Brain microvascular endothelial cell (primary cell): ENCODE measurements at places on chromosomes 2 and 18.

DNA sequence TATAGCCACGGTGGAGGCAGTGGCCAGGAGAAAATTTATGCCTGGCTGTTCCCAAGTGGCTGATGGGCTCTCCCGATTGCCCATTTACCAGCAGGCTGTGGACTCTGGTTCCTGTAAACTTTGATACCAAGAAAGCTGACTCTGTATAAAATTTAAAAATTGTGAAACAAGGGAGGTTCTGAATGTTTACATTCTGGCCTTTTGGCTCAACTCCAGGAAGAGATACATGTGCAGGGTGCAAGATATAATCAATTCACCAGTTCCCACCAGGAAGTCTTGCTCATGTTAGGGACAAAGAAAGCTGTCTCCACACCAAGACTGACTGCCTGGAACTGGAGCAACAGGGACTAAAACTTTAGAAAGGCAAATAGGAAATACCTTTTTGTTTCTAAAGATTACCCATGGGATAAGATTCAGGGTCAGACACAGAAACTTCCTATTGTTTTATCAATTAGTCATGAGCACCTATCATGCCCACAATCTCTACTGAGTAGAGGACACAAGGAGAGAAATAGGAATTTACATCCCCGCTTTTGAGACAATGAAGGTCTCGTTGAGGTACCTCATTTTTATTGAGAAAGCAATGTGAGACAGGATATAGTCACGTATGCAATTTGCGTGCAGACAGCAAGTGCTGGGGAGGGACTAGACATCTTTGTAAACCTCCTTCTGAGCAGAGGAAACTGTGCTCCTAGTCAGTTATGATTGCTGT is 123.5 kb downstream of the LIPG start:
- no peak for DNase-seq

- DNase-seq: no peak
Observed at GRCh38 chr2:33526132-33526531, 49.7 kb downstream of the RASGRP3 start.

DNA sequence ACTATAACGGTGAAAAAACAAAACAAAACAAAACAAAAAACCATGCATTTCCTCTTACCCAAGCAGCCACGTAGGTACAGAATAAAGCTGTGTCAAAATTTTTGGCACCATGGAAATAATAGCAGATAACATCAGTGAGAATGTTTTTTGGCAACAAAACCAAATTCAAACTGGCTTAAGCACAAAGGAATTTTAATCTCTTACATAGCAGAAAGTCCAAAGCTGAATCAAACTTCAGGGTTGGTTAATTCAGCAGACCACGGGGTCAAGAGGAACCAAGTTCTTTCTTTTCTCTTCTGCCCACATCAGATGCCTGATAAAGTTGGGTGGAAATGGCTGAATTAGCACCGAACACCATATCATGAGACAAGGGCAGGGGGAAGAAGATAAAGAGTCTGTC is 129.5 kb downstream of the PAX3 start:
- no peak for DNase-seq

GRCh38 chr2:99340669-99341236 is 3.6 kb downstream of the EIF5B start:
- no peak for DNase-seq

- DNase-seq: no peak
Observed at GRCh38 chr2:228846161-228846560, 424.9 kb downstream of the PID1 start.

- DNase-seq: no peak
Observed at GRCh38 chr2:198072655-198073054, 268.3 kb downstream of the PLCL1 start.

DNA sequence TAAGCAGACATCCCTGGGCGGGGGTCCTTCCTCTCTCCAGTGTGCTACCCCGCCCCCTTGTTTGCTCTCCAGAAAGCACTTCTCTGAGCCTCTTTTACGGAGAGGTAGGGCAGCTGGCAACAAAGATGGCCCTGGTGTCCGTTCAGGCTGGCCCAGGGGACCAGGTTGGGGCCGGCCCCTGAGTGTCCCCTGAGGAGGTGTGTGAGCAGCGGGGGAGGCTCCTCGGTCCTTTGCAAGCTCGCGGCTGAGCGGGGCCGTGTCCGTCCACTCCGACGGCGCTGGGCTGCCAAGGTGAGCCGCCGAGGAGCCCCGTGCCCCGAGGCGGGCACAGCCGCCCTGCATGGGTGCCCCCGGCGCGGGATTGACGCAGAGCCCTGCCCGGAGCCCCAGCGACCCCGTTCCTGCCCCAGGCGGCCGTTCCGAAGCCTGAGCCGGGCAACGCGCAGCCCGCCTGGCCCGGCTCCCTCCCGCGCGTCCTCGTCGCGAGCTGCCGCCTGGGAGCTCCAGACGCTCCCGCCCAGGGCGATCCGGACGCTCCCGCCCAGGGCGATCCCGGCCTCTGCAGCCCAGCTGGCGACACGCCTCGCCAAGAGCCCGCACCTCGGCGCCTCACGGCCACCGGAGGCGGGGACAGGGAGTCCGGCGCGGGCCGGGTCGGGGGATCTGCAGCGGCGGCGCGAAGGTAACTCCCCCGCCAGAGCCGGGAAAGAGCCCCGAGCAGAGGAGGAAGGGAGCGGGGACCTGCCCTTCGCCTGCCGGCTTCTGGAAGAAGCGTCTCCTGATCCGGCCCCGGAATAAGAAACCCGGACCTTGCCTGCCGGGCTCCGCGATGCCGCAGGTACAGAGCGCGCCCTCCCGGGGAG is at the start of gene PROKR1:
Gene PROKR1, plus strand, starts transcription at position 569 of the 863 bp plus-strand sequence. CDS start 2,243 bp downstream, outside the sequence.
- no peak for DNase-seq

- no peak for DNase-seq
Observed at GRCh38 chr2:235588750-235589149, 94.9 kb downstream of the AGAP1 start.
